ENCODE measurements at places on chromosomes 16 and 17. TPM values are rescaled to one million over a fixed set of nuclear protein-coding genes. Genes with fewer than 3 reads are reported as not detected.

DNA sequence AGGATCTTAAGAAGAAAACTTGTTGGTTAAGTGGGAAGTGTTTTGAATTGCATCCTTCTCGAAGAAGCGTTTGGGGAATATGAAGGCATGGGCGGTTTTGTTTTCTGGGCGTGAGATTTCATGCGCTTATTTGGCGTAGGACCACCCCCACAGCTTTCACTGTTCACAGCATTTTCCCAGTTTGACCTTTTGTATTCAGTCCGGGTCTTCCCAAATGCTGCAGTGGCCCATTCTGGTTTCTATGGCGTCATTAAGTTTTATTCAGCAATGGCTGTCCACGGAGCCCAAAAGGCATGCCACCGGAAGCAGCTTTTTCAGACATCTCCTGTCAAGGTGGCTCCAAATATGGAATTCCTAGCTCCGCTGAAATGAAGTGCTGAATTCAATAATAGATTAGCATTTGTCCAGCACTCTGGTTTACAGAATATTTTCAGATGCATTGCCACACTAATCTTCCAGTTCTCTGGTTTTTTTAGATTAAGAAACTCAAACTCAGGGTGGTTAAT, 90.6 kb upstream of the FBXO47 start:
- peak overlapping the region; percentile 72 for H3K4me3 ChIP-seq
- H3K27me3 ChIP-seq, result no peaks in the 10 kb centered on the region
- H3K36me3 ChIP-seq, result no peaks in the 10 kb centered on the region

GRCh38 chr17:75133001-75133400, 1.5 kb upstream of the NT5C start:
- no peaks in the 10 kb centered on the region for H3K27me3 ChIP-seq
- H3K4me3 ChIP-seq, result no peak overlapping the region
- peaks cover 10% of the 10 kb centered on the region for H3K4me1 ChIP-seq
- H3K36me3 ChIP-seq, result peaks cover 8% of the 10 kb centered on the region
- no peak for DNase-seq
- H3K27ac ChIP-seq, result no peak overlapping the region

DNA sequence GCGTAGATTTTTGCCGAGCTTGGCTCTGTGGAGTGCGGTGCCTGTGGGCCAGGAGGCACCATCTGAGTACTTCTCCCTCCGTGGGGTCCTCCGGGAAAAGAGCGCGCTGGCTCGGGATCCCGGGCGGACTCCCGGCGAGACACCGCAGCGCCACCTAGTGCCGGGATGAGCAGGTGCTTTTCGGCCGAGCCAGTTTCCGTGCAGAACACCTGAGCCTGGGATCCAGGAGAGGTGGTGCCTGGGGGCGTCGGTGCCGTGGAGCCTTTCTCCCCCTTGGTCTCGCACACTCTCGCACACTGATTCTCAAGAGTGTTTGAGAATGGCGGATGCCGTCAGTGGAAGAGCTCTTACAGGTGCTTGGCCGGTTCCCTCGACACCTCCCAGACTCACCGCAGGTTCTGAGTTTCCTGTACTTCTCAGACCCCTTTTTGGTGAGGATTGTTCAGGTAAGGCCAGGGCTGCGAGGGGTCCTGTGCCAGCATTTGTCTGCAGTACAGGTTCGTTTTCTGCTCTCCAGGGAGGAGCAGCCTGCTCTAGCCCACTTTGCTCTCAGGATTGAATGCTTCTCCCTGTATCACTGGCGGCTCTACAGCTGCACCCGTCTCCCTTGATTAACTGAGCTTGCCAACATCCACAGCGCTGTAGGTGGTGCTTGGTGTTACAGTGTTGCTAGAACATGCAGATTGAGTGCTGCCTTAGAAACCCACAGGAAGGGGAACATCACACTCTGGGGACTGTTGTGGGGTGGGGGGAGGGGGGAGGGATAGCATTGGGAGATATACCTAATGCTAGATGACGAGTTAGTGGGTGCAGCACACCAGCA, 23.3 kb downstream of the TBCD start:
- H3K4me3 ChIP-seq, result peak overlapping the region; percentile 6
- H3K27ac ChIP-seq, result no peak overlapping the region
- no peaks in the 10 kb centered on the region for H3K27me3 ChIP-seq
- H3K4me1 ChIP-seq, result peaks cover 10% of the 10 kb centered on the region

- H3K27me3 ChIP-seq, result no peaks in the 10 kb centered on the region
- H3K4me3 ChIP-seq, result no peak overlapping the region
- H3K4me1 ChIP-seq, result no peaks in the 10 kb centered on the region
- no peak overlapping the region for H3K27ac ChIP-seq
- DNase-seq, result no peak
- no peaks in the 10 kb centered on the region for H3K36me3 ChIP-seq
Observed at GRCh38 chr17:41633556-41634199, 9.3 kb upstream of the KRT17 start.

GRCh38 chr16:17411263-17411662, 59.5 kb downstream of the XYLT1 start:
- no peak for DNase-seq
- no peak overlapping the region for H3K4me3 ChIP-seq
- no peaks in the 10 kb centered on the region for H3K27me3 ChIP-seq
- peaks cover 6% of the 10 kb centered on the region for H3K4me1 ChIP-seq
- no peaks in the 10 kb centered on the region for H3K36me3 ChIP-seq

- no peak overlapping the region for H3K4me3 ChIP-seq
- H3K27me3 ChIP-seq, result no peaks in the 10 kb centered on the region
- H3K27ac ChIP-seq, result no peak overlapping the region
- no peak for DNase-seq
- H3K36me3 ChIP-seq, result no peaks in the 10 kb centered on the region
Observed at GRCh38 chr17:2093349-2093748, 38.4 kb downstream of the HIC1 start.

DNA sequence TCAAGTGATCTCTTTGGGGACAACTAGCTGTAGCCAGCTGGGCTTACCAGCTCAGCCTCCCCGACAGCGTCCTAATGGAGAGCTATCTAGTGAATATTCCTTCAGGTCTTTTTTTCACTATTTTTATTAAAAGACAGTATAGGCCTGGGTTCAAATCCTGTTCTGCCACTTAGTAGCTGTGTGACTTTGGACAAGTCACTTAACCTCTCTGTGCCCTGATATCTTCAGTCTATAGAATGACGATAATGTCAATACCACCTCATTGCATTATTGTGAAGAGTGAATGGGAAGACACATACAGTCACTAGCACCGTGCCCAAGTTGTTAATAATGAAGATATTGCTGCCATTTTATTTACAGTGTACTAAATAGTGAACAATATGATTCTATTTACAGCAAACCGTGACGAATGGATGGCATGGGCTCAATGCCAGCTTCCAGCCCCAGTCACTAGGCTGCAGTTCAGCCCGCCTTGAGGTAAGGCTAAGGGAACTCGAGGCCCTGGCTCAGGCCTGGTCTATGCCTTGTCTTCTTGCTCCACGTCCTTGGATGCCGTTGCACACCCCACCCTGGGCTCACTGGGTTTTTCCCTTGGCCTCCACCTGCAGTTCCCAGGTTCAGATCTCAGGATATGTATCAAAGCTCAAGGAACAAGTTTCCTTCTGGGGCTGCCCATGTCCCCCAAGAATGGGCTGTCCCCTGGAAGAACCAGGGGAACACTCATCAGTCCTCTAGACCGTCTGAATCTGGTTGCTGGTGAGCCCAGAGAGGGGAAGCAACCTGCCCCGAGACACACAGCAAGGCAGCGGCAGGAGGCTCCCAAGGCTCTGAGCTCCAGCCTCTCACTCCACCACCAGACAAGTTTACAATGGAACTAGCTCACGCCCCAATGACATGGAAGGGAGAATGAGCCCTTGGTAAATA, 95.4 kb upstream of the TNRC6C start:
- H3K36me3 ChIP-seq, result no peaks in the 10 kb centered on the region
- H3K4me1 ChIP-seq, result no peaks in the 10 kb centered on the region
- no peaks in the 10 kb centered on the region for H3K27me3 ChIP-seq
- no peak for DNase-seq

DNA sequence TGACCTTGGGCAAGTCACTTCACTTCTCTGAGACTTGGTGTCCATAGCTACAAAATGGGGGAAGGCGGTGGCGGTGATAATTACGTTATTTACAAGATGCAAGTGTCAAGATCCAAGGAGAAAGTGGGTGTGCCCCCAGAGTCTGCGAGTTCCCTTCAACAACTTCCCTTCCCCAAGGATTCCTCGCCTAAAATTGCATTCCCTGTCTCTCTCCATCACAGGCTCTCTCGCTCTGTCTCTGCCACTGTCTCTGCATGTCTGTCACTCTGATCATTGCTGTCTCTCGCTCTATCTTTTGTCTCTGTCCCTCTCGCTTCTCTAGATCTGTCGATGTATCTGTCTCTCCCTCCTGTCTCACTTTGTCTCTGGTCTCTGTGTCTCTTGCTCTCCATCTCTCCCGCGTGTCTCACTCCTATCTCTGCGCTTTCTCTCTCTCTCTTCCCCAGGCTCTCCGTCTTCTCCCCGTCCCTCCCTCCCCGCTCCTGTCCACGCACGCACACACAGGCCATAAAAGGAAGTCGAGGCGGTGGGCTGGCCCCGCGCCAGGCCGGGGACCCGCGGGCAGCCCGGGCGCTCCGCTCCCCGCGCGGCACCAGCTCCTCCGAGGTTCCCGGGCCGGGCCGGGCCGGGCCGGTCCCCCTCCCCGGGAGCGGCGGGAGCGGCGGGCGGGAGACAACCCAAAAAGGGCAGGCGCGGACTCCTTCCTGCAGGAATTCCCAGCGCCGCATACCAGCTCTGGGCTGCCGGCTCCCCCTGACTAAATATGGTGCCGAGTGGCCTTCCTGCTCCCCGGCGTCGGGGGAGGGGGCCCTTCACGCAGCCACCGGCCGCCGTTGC, 1.1 kb upstream of the MYH11 start:
- H3K27ac ChIP-seq, result no peak overlapping the region
- peaks cover 7% of the 10 kb centered on the region for H3K4me1 ChIP-seq
- DNase-seq, result no peak
- H3K27me3 ChIP-seq, result peaks cover 23% of the 10 kb centered on the region
- H3K36me3 ChIP-seq, result no peaks in the 10 kb centered on the region

DNA sequence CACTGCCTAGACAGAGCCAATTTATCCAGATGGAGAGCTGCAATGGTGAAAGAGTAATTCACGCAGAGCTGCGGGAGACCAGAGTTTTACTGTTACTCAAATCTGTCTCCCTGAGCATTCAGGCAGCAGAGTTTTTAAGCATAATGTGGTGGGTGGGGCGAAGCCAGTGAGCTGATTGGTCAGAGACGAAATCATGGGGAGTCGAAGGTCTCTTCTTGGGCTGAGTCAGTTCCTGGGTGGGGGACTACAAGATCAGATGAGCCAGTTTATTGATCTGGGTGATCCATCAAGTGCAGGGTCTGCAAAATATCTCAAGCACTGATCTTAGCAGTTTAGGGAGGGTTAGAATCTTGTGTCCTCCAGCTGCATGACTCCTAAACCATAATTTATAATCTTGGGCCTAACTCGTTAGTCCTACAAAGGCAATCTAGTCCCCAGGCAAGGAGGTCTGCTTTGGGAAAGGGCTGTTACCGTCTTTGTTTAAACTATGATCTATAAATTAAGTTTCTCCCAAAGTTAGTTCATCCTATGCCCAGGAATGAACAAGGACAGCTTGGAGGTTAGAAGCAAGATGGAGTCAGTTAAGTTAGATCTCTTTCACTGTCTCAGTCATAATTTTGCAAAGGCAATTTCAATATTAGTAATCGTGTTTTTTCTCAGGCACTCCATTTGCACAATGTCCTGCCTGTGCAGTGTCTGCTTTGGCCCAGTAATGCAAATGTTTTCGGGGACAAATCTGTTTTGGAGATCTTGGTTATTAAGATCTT, 27.0 kb downstream of the PIGL start:
- H3K4me3 ChIP-seq, result no peak overlapping the region

DNA sequence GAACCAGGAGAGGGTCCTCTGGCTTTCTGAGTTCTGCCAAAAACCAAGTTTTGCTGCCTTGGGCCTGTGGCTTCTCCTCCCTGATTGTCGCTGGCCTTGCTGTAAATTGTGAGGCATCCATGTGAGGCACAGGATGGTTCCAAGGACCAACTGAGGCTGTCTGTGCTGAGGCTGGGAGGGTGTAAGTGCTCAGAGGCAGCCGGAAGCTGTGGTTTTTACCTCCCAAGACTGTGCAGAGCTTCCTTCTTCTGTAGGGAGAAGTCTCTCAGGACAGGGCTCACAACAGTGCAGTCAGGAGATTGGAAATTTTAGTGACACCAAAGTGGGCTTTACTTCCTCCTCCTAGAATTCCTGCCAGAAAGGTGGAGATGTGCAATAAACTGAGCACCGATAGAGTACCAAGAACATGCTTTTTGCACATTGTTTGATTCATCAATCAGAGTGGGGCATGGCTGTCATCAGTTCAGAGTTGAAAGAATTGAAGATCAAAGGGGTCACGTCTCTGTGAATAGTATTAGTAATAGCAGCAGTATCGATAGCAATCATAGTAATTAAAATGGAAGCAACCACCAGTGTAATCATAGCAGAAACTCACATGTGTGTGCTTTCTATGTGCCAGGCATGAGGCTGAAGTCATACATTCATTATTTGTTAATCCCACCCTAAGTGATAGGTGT, 467.1 kb downstream of the WWOX start:
- no peak overlapping the region for H3K27ac ChIP-seq
- peaks cover 11% of the 10 kb centered on the region for H3K4me1 ChIP-seq
- DNase-seq, result no peak
- H3K27me3 ChIP-seq, result no peaks in the 10 kb centered on the region
- no peak overlapping the region for H3K4me3 ChIP-seq

- no peak overlapping the region for H3K27ac ChIP-seq
- no peak for DNase-seq
- no peak overlapping the region for H3K4me3 ChIP-seq
- peaks cover 7% of the 10 kb centered on the region for H3K36me3 ChIP-seq
- H3K4me1 ChIP-seq, result no peaks in the 10 kb centered on the region
Observed at GRCh38 chr16:68900009-68900408, 56.7 kb downstream of the TANGO6 start.

DNA sequence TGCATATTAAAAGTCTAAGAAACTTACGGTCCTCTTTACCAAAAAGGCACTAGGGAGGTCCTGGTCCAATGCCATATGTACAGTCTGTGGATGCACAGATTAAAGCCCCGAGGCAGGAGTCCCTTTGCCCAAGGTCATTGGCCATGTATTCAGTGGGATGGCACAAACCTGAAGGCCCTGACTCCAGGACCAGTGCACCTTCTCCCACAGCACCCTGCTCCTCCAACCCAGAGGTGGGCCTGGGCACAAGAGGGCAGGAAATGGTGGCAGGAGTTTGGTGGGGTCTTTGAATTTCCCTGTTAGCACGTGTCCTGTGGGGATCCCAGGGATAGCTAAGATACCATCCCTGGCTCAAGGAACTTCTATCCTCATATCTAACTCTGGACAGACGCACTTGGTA, 28.5 kb downstream of the TLE7 start:
- no peaks in the 10 kb centered on the region for H3K36me3 ChIP-seq
- H3K27ac ChIP-seq, result no peak overlapping the region
- no peak overlapping the region for H3K4me3 ChIP-seq
- peaks cover 6% of the 10 kb centered on the region for H3K4me1 ChIP-seq
- H3K27me3 ChIP-seq, result no peaks in the 10 kb centered on the region

Gene TMEM92
- total RNA-seq, result not detected
